ENCODE measurements at places on chromosomes 16 and 17. TPM values are rescaled to one million over a fixed set of nuclear protein-coding genes. Genes with fewer than 3 reads are reported as not detected.

- DNase-seq: no peak
These were observed 440.6 kb downstream of the CDH8 start for GRCh38 chr16:61595605-61596004.

DNA sequence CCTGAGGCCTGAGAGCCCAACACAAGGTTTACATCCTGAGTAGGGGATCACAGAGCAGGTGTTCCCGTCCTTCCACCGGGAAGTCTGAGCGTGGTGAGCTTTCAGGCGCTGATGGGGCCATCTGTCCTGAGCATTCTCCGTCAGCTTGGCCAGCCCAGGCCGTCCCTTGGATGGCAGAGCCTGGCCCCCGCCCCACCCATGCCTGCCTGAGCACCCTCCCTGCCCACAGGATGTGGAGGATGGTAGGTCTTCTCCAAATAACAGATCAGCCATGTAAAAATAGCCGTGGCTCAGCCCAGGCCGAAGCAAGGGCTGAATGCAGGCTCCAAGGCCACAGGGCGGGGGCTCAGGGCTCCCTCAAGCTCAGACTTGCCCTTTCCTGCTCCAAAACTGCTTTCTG, 20.2 kb downstream of the SPNS2 start:
- DNase-seq: no peak

DNA sequence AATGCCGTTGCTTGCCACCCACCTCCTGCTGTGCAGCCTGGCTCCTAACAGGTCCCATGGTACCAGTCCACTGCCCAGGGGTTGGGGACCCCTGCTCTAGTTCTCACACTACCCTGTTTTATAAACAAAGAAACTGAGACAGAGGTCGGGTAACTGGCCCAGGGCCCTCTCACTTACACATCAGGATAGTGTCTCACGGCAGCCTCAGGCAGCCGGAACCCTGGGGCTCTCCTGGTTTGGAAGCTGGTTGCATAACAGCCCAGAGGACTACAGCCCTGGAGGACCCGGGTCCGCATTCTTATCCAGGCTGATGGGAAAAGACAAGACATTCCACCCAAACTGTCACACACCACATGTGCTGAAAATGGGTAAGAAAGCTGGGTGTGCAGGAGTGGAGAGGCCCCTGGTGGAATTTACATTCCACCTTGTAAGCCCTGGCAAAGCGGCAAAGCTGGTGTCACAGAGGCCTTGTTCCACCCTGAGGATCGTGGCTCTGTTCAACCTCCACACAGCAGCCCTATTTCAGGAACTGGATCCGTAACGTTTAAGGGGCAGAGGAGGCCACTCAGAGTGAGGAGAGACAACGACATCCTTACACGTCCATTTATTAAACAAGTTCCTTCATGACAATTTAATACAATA, 9.8 kb downstream of the CMTM3 start:
- no peak for DNase-seq

DNA sequence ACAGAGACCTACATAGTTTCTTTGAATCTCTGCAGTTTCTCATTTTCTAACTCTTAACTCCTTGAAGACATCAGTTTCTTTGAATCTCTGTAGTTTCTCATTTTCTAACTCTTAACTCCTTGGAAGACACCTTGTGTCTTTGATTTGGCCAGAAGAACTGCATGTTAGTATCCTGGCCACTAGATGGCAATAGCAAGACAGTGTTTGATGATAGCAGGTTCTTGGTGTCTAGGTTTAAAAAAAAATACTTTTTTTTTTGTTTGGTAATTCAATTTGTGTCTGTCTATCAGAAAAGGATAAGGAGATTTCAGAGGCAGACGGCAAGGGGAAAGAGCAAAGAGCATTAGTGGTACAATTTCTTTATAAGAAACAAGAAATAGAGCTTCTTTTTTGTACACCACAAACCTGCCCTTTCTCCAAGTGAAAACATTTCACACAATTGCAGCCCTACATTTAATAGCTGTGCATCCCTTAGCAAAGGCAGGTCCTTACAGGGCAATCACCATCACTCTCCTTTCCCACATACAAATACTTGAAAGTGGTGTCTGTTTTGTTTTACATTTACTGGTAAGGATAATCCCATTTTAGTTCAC, 1324.9 kb upstream of the CDH8 start:
- DNase-seq: no peak

GRCh38 chr16:87816507-87817100, 50.8 kb upstream of the KLHDC4 start:
- DNase-seq: no peak

The TSNAXIP1 gene
- total RNA-seq: 1.6 TPM

DNA sequence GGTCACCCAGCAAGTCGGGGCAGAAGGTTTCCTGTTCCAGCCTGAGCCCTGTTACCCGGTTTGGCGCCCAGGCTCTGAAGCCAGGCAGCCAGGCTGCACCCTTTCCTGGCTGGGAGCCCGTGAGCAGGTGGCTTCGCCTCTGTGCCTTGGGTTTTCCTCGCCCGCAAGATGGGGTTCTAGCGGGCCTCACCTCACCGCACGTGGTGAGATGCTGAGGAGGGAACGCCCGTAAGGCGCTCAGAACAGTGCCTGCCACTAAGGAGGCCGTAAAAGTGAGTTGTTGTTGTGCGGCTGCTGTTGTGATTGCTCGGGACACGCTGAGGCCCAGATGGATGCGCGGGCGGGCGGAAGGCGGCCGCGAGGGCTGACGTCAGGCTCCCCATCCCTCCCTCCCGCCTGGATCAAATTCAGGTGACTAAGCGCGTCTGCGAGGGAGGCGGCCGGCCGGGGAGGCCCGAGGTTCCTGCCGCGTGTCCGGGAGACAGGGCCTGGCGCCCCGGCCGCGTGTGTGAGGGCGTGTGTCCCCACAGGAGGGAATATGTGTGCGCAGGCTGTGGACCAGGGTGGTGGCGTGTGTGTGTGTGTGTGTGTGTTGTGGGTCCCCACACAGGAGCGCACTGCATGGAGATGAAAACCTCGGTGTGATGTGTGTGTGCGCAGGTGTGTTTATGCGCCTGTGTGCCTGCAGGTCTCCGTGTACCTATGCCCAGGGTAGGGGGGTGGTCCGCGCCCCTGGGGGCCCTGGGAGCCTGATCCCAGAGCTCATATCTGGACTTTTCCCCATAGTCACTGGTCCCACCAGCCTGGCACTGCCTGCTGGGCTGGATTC, 4.3 kb downstream of the CAMKK1 start:
- DNase-seq: peak; percentile 38

Data from omental fat pad (tissue), 4 donors.